Stimulated activated CD8-positive, alpha-beta memory T cell treated with anti-CD3 and anti-CD28 coated beads, Interleukin-15, amount 100 ng/mL, for 24 hours (primary cell): ENCODE measurements at places on chromosomes 7 and 10.

DNA sequence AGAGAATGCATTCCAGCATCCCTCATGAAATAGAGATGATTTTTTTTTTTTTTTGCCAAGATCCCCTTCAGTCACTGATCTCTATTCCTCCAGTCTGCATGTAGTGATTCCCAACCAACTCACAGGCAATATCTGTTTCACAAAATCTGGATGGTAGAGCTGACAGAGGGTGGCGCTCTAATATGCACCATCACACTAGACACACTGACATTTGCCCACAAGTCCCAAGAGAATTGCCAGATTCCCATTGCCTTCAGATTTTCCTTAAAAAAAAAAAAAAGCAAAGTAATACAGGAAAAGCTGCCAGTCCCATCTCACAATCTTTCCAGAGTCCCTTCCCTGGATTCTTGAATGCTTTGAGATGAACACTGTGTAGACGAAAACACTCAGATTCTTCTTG, 301.0 kb downstream of the SORCS1 start:
- DNase-seq = no peak

GRCh38 chr10:34434119-34434594, 380.9 kb downstream of the PARD3 start:
- DNase-seq = no peak

GRCh38 chr10:100146875-100147650, 38.8 kb downstream of the ERLIN1 start:
- no peak for DNase-seq

DNA sequence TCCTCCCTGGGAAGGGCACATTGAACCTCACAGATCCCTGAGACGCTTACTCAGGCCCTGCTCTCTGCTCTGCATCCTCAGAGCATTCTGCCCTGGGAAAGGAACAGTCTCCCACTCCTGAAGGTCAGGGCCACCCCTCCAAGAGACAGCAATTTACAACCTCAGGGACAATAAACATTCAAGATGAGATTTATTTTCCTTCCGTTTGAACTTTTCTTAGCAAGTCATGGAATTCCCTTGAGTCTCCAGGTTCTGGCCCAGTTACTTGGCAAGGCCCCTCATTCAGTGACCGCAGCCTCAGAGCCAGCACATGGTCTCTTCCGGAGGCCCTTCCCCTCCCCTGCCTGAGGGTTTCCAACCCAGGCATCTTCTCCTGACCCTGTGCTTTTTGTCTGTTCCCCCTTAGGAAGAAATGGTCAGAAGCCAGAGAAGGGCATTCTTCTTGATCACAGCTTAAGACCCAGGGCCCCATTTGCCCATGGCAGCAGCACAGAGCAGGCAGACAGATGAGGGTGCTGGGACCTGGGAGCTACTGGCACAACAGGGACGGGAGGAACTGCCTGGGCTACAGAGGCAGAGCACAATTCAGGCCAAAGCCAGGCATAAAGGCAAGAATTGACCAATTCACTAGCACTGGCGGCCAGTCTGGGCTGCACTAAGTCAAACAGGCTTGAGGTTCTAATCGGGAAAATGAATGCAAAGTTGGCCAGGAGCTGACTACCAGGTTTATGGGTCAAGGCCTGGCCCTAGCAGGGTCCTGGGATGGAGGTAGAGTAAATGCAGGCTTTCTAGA, 56.7 kb downstream of the VSTM4 start:
- no peak for DNase-seq

DNA sequence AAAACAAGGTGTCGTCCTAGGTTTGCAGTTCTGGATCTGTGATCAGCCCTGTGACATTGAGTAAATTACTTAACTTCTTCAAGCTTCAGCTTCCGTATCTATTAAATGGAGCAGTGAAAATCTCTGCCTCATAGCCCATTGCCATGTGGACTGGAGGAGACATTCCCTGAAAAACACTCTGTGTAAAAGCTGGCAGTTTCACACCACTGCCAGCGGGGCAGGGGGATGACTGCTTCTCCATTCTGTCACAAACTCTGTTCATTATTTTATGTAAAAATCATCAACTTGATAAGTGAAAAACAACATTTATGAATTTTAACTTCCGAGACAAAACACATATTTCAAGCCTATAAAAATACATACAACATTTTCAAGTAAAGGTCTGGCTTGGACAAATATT, 234.7 kb downstream of the BMPER start:
- DNase-seq = no peak

DNA sequence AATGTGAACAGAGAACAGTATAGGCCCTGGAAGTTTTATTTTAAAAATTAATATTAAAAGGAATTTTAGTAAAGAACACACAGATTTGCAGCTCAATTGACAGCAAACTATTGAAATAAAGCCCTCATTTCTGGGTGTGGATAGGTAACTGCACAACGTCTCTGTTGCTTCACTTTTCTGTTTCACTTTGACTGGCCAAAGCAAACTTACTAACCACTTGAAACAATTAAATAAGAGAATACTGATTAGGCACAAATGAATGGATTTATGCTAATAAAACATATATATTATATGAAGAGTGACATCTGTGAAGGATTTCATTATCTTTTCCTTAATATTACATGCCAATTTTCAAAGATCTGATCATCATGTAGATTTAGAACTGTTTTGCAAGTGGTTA, 11.9 kb downstream of the ZNF804B start:
- DNase-seq = no peak

DNA sequence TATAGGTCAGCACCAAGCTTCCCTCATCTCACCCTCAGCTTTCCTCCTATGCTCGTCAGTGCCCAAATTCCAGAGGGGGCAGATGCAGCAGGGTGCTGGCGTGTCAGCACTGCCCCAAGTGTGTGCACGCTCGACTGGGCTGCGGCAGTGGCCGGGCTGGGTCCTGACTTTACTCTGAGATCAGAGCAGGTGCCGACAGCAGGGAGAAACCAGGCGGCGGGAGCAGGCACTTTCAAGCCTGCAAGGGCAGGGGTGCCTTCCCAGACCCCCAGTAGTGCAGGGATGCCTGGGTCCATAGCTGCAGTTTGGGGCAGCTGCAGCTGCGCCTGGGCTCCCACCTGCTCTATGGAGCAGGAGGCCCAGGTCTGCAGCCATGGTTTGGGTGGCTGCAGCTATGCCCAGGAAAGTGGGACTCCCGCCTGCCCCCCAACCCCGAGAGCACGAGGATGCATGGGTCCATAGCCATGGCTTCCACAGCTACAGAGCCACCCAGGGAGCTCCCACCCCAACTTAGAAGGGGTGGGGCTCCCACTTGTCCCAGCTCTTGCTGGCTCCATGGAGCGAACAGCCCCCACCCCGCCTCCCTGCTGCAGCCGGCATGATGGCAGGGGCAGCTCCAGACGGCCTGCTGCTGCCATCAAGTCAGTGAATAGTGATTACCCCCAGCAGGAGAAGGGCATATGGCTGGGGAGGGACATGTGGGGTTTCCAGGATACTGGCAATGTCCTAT, 199.2 kb upstream of the KMT2E start:
- DNase-seq = no peak

- no peak for DNase-seq
These were observed 41.1 kb upstream of the CABCOCO1 start for GRCh38 chr10:61621605-61622051.

DNA sequence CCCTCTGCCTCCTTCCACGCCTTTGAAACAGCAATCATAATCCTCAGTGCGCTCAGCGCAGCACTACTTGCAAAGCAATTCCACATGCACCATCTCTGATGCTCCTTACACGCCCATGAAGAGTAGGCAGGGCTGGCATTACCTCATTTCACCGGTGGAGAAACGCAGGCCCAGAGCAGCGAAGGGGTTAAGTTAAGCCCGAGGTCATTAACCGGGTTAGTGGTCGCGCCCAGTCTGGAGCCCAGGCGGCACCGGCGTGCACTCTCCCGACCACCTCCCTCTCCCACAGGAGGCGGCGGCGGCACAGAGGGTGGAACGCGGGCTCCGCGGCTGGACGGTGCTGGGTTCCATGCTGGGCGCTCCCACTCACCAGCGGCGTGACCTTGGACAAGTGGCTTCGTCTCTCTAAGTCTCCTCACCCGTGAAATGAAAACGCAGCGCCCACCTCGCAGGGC, 515 bp downstream of the FASTK start:
- DNase-seq = no peak

DNA sequence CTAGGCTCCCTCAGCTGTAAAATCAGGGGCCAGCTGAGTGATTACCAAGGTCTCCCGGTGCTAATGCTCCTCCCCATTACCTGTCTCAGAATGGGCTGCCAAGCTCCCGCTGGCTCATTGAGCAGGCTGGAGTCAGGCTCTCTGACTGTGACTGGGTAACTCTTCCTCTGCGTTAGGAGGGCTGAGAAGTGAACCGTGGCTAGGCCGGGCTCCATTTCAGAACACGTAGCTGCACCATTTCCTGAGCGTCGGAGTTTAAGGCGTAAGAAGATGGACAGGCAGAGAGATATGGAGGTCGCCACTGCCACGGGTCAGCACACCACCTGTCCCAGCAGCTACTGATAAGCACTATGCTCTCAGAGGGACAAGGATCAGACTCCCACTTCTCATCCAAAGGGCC, 250.3 kb downstream of the TCERG1L start:
- DNase-seq = no peak

GRCh38 chr10:89100680-89101079, 106.4 kb downstream of the CH25H start:
- DNase-seq = no peak

DNA sequence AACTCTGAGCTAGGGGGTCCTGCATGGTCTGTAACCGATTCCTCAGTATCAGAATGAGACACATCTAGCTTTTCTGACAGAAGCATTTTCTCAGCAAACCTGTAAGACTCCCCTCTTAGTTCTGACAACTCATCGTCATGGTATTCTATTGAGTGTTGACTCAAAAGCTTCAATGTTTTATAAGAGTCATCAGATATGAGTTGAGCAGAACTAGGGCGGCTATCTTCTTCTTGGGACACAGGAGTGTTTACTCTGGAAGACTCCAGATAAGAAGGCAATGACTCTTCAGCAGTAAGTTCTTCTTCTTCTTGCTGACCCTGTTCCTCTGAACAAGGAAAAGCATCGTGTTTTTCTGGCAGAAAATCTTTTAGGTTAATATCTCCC, 167.0 kb upstream of the CCDC6 start:
- DNase-seq = no peak

DNA sequence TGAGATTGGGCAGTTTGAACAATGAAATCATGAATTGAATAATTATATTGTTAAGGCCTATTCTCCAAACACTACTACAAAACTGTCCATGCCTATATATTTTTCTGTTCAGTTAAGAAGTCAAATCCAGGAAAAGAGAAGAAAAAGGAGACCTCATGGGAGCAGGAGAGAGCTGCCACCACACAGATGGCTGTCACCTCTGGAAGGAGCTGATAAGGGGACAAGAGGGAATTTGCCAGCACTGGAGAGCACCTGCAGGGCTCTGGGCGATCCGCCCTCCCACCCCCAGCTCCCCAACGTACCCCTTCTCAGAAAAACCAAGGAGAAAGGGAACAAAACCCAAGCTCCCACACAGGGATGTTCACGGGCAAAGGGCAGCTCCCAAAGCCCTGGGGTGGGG, 227.8 kb downstream of the TNS3 start:
- no peak for DNase-seq

GRCh38 chr10:88896994-88897853, 17.2 kb downstream of the STAMBPL1 start:
- DNase-seq = no peak

GRCh38 chr7:33821970-33822369, 83.4 kb upstream of the BMPER start:
- DNase-seq = no peak

- no peak for DNase-seq
These were observed 52.5 kb downstream of the KLRG2 start for GRCh38 chr7:139431010-139431409.

- no peak for DNase-seq
These were observed 45.3 kb upstream of the ITGA8 start for GRCh38 chr10:15764892-15765454.

- no peak for DNase-seq
These were observed 18.0 kb upstream of the HILPDA start for GRCh38 chr7:128437426-128438332.

GRCh38 chr7:11613292-11613930, 218.6 kb downstream of the THSD7A start:
- no peak for DNase-seq

- no peak for DNase-seq
These were observed 53.4 kb downstream of the CFAP58 start for GRCh38 chr10:104406715-104407650.

GRCh38 chr10:31774299-31774900, 154.2 kb downstream of the ARHGAP12 start:
- DNase-seq = no peak

DNA sequence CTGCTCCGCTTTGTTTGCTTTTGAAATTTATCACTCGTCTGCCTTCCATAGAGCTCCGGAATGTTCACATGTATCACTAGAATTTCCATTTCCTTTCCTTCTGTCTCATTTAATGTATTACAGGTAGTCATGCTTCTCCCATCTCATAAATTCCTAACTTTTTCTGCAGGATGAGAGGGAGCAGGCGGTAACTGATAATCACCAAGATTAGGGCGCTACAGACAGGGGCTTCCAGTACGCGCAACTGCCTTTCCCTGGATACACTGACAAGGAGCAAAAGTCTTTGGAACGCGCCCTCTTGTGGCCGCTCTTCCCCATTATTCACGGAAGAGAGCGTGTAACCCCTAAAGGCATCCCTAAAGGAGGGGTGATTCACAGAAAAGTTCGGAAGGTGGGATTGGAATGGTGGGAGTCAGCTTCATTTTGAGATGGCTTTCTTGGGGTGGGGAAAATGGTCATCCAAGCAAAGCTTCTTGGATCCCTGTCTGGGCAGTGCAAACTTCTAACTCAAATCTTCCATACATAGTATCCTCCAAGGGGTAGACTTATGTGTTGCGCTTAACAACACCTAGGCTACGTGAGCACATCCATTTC, 6.5 kb downstream of the INHBA start:
- no peak for DNase-seq

GRCh38 chr10:72292223-72292691, 18.5 kb downstream of the DDIT4 start:
- DNase-seq = no peak

DNA sequence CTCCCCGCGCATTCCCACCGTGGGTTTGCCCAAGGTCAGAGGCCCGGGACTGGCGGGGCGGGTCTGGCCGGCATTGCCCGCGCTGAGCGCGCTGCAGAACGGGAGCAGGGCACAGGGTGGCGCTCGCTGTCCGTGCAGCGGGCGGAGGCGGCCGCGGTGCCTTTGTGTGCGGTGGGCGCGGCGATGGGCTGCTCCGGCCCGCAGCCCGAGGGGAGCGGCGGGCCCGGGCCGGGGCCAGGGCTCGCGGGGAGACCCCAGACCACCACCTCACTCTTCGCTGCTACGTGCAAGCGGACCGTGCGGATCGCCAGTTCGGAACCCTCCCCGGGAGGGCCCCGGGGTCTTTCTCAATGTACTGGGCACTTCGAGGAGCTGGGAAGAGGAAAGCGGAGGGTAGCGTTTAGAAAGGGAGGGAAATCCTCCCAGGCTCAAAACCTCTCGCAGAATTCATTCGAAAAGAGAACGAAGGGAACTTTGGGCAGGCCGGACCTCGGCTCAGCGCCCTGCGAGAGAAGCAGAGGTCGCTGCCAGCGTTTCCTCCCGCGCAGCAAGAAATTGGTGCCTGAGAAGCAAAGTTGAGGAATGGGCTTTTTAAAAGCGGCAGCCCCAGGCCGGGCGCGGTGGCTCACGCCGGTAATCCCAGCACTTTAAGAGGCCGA, 8.5 kb downstream of the SP8 start:
- no peak for DNase-seq

- DNase-seq = no peak
These were observed 96.6 kb downstream of the TAX1BP1 start for GRCh38 chr7:27836536-27836935.

GRCh38 chr7:72343991-72344390, 68.1 kb downstream of the CALN1 start:
- DNase-seq = no peak

- no peak for DNase-seq
These were observed 158.4 kb downstream of the AOAH start for GRCh38 chr7:36565792-36566356.

GRCh38 chr10:117053482-117053881, 48.5 kb upstream of the SHTN1 start:
- DNase-seq = no peak
